DMS153 (cell line): ENCODE measurements at places on chromosomes 7 and 10.

DNA sequence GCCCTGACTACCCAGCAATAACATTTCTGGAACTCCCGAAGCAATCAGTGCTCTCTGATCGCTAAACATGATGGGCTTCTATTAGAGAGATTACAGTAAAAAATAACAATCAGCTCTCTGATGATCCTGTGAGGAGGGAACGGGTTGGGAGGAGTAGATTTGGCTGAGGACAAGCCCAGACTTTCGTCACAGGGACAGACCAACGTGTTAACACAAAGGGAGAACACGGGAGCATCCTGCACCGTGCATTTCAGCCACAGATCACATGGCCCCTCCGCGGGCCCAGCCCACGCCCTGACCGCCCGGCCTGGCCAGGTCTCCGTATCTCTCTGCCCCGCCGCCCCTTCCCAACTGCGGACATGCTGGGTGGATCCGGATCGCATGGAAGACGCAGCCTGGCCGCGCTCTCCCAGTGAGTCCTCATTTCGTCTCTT, 95.0 kb upstream of the AGBL3 start:
- peak; percentile 4 for DNase-seq

- no peak for DNase-seq
Observed at GRCh38 chr10:71082960-71083715, 129.2 kb upstream of the UNC5B start.

- DNase-seq, result no peak
Observed at GRCh38 chr7:143256325-143256724, 6.9 kb upstream of the GSTK1 start.

GRCh38 chr7:101869026-101869900, 51.8 kb downstream of the CUX1 start:
- DNase-seq, result no peak

GRCh38 chr10:96259150-96259549, 12.2 kb downstream of the BLNK start:
- no peak for DNase-seq

DNA sequence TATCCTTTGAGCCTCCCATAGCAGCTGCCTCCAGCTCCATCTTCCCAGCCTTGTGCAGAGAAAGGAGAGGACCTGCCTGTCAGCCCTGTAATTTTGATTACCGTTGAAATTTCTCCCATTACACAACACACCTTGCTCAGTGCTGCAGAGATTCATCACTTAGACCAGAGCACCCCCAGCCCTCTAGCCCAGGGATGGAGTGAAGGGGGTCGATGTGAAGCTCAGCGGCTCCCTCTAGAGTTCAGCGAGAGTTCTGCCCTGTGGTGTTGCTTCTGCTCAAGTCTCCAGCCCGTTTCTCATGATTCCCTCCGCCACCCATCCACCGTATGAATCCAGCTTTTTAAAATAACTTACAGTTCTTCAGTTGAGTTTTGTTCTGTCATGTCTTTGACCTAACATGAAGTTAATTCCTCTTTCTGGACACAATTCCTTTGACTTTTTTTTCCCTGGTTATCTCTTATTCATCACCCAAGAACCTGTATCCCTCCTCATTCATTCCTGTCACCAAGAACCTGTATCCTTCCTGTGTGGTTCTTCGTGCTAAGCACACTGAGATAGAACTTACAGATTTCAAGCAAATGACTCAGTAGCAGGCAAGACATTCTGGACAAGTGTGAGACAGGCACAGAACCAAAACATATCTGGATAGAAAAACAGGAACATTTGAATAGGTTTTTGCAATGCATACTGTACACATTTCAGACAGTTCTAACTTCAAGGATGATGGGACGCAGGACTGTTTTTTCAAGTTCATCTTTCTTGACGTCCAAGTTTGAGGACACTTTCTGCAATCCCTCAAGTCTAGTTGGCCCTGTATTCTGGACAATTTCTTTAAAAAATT, 35.0 kb upstream of the ZNF32 start:
- DNase-seq, result no peak

GRCh38 chr10:89644691-89644966, 413 bp downstream of the PANK1 start:
- no peak for DNase-seq

DNA sequence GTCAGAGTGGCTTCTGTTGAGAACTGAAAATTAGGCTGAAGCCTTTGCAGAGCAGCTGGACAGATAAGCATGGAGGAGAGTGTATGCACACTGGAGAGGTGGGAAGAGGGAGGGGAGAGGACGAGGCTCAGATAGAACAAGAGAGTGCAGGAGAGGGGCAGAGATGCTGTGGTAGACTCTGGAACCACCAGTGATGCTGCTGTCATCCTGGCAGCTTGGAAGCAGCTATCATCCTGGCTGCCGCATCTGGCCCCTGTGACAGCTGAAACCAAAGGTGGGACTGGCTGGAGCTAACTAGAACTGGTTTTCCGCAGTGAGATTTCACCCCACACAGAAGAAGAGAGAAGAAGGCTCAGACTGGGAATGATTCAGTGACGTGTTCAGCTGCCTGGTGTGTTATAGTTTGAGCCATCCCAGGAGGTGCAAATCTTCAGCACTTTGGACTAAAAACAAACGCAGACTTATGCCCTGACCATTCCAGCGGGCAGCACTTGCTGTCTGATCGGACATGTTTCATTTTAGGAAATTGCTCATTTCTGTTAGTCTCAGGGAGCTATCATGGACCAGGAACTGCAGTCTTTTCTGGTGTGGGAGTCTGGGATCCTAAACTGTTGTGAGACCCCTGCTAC, 38.4 kb downstream of the EEPD1 start:
- no peak for DNase-seq

- no peak for DNase-seq
Observed at GRCh38 chr7:80729591-80730320, 91.3 kb downstream of the CD36 start.

GRCh38 chr7:126524967-126525366, 727.8 kb downstream of the GRM8 start:
- no peak for DNase-seq

DNA sequence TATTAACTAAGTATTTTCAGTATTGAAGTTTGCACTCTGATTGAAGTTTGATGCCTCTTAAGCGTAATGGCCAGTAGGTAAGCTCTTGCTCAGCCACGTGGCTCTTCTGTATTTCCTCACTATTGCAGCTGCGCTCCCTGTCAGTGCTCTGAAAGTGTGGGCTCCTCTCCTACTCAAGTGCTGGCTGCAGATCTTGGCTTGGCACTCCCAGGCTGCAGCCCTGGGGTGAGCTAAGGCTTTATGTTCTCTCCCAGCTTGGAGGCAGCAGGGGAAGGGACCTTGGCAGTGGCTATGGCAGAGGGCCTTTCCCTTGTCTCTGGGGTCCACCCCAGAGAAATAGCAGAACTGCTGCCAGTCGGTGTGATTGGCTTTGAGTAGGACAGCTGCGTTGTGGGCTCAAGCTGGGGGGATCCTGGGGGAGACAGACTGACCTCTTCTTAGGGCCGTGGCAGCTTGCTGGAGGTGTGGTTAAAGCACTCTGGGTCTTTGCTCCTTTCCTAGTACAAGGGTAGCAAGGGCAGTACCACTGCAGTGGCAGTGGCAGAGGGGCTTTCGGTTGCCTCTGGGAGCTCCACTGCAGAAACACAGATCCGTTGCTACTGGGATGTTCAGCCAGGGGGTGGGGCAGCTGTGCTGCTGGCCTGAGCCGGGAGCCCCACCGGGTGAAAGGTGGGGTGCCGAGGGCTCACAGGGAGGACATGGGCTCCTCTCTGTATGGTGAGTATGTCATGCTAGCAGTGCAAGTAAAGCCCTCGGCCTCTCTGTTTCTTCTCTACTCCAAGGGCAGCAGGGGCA, 100.5 kb downstream of the GLCCI1 start:
- DNase-seq, result no peak

DNA sequence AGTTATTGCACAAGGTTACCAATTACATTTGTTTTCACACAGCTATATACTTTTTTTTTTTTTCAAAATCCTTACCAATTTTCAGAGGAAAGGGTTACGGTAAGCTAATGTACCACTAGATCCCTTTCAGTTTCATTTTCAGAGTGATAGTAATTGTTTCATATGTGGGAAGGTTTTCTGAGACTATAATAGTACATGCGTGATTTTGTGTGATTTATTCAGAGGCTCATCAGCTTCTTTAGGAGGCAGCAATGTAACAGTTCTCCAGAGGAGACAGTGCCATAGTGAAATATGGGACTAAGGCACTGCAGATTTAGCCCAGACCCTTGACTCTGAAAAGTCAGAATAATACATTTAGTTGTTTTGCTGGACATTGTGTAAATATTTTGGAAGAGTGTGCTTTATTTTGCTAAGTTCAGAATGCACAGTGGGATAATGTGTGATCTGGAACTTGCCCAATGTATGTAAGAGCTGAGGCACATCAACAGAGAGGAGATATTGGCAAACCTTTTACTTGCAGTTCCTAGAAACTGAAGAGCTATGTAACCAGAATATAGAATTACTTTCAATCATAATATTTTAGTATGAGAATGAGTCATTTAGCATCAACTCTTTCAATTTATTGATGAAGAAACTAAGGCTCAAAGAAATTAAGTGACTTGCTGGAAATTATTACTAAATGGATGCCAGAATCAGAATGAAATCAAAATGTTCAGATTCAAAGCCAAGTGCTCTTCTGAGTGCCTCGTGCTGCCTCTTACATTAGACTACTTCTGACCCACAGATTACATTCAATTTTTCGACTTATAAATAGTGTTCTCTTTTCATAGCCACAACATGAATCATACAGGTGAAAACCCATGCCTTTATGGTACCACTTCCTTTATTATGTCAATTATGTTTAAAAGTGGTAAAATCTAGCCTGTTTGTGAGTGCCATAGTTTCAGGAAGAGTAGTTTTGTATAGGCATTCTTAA, 207.7 kb upstream of the TEX47 start:
- no peak for DNase-seq

DNA sequence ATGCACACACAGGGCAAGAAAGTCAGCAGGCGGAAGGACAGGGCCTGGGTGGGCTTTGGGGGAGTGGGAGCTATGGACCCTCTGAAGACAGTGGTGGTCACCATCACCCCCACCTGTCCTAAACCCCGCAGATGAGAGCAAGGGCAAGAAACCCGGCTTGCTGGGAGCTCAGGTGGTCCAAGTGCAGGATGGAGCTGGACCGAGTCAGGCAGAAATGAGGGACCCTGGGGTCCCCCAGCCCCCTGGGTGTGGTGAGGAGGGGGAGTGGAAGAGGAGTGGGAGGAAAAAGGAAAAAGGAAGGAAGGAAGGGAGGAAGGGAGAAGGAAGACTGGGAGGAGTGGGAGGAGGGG, 54.8 kb downstream of the MICALL2 start:
- no peak for DNase-seq

DNA sequence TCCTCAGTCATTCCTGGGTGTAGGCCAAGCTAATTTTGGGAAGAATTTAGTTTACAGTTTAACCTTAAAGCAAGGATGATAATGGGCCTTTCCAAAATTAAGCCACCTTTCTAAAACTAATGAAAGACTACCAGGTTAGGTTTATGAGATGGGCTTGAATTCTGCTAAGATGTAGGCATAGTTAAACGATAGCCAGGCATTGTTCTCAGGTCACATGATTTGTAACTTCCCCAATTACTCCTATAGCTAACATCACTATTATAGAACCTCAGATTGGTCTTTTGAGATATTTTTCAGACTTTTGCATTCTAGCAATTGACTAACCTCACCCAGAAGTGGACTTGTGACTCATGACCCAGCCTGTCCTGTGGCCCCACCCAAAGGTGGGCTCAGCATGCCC, 7.0 kb upstream of the NUB1 start:
- DNase-seq, result no peak

GRCh38 chr10:7054915-7055314, 355.9 kb downstream of the SFMBT2 start:
- DNase-seq, result no peak

DNA sequence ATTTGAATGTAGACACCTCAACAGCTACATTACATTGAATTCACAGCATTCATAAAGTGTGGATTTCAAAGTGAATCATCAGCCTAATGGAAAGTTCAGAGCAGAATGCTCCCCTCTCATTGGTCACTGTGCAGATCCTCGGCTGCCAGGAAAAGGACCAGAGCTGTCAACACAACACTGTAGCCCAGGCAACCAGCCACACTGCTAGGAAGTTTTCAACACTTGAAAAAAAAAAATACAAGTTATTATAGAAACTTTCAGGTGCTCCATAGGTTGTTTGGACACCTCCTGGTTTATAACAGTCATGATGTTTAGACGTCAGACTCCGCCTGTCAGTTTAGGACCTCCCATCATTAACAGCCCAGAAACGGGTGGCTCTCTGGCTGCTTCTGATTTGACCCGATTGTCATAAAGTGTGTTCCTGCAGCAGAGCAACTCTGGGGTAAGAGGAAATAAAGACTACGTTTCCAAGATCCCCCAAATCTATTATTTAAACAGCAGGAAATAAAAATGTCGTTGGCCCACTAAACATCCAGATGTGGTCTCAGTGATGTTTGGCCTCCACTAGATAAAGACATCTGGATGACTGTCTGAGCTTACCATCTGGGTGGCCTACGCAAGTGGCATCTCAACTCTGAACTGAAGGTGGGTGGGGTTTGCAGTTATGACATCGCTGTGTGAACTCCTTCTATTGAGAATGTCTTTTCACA, 117.4 kb downstream of the CABCOCO1 start:
- DNase-seq, result no peak

DNA sequence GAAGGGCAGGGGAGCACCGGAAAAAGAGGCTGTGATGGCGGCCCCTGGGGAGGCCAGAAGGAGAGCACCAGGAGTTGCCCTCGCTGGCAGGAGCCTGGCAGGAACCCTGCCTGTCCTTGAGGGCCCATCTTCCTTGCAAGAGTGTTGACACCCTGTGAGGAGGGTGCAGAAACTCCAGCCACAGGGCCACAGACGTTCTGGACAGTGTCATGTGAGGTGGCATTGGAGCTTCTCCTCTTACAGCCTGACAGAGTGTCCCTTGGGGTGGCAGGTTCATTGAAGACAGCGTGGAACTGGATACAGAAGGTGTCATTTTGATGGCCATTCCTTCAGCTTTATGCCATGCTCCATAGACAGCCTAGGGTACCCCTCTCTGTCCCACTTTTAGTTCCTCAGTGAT, 54.2 kb downstream of the RBM20 start:
- no peak for DNase-seq

DNA sequence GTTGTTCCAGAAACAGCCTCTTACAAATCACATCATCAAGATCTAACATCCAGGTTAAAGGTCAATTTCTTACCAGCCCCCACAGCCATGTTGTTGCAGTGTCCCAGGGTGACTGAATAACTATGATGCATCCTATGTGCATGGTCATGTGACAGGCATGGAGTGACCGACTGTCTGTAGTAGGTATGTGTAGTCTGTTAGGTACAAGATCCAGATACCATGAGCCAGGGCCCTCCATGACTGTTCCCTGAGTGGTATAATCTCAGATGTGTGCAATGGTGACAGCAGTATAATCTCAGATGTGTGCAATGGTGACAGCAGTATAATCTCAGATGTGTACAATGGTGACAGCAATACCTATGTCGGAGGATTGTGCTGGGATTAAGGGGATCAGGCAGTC, 8.8 kb downstream of the CDHR3 start:
- DNase-seq, result no peak

- DNase-seq, result no peak
Observed at GRCh38 chr10:133165556-133166503, 5.8 kb downstream of the KNDC1 start.

DNA sequence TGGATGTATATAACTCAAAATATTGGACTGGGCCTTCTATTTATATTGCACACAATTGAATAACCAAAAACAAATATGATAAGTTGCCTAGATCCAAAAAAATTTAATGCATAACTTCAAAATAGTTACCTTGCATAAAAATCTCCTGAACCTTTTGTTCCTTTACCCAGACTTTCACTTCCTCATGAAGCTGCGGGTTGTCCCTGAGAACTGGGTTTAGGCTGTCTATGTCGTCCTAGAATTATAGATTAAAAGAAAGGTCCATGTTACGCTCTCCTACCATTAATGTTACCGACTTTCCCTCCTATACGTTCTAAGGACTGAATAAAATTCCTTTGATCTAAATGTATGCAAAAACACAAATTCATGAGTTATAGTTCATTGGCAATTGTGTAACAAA, 86.6 kb downstream of the NRBF2 start:
- no peak for DNase-seq
